ENCODE measurements at places on chromosomes 1 and 21.

DNA sequence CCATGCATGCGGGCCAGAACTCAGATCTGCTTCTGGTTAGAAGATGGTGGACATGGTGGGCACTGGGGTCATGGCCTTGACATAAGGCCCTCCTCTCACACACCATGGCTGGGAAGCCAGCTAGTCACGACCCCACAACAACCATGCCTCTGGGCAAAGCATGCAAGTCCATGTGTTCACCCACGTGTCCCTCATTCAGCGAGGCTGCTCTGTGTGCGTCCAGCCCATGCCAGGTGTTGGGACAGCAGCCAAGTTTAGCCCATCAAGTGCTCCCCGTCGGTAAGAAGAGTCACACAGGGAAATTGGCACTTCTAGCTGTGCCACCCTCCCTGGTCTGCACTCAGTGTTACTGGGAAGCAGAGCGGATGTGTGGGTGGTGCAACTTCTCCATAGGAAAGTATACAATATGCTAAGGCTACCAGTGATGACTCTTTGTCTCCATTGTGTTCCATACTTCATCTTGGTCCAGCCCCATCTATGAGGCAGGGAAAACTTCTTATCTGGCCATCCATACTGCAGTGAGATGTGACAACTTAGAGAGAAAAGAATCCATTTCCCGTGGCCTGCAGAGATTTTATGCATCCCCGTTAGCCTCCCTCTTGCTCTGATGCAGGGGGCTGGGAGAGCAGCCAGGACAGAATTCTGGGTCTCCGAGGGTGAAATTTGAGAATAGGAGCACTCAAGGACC is 198.0 kb downstream of the GRIK3 start:
- no peaks in the 10 kb centered on the region for H3K4me1 ChIP-seq
- H3K4me3 ChIP-seq, result no peak overlapping the region
- no peaks in the 10 kb centered on the region for H3K36me3 ChIP-seq
- H3K27me3 ChIP-seq, result no peaks in the 10 kb centered on the region

- DNase-seq, result no peak
- H3K27me3 ChIP-seq, result peaks cover 11% of the 10 kb centered on the region
- H3K27ac ChIP-seq, result no peak overlapping the region
Observed at GRCh38 chr1:204192046-204192445, 4.2 kb downstream of the KISS1 start.

GRCh38 chr1:56190806-56191365 is 388.5 kb downstream of the PLPP3 start:
- DNase-seq, result no peak
- H3K4me3 ChIP-seq, result no peak overlapping the region
- H3K4me1 ChIP-seq, result no peaks in the 10 kb centered on the region
- no peaks in the 10 kb centered on the region for H3K36me3 ChIP-seq
- H3K27ac ChIP-seq, result no peak overlapping the region

DNA sequence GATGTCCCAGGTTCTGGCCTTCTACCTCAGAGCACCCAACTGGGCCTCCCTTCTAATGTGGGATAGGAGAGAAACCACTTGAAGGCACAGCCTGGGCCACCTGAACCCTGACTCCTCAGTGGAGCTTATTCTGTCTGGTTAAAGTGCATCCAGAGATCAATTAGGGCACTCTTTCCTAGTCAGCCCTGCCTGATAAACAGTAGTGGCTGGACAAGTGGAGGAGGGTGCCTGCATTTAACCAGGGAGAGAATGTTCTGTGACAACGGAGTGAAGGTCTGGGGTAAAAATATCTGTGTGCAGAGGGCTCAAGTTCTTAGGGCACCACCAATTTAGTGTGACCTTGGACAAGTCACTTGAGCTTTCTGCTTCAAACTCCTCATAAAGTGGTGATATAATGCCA is 101.8 kb downstream of the FAM78B start:
- H3K4me1 ChIP-seq, result no peaks in the 10 kb centered on the region
- no peak overlapping the region for H3K4me3 ChIP-seq
- H3K36me3 ChIP-seq, result no peaks in the 10 kb centered on the region
- DNase-seq, result no peak

Data from sigmoid colon (tissue), 7 donors.